ENCODE measurements at places on chromosomes 3 and 15.

DNA sequence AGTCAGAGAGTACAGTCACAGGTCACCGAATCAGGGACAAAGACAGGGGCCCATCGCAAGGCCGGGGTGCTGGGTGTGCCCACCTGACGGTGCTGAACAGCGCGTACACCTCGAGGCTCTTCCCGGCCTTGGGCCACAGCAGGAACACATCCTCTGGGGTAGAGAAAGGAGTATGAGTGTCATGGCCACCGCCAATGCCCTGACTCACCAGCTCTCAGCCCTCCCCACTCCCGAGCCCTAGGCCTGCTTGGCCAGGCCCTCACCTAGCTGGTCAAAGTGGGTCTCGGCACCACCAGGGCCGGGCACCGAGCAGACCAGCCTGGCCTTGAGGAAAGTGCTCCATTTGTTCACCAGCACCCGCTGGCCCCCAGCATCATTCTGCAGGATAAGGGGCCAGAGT is 4.2 kb downstream of the SEMA3G start:
- no peak for DNase-seq

GRCh38 chr3:142278451-142278850 is 53.1 kb upstream of the GK5 start:
- DNase-seq = no peak

- DNase-seq = no peak
Observed at GRCh38 chr3:132456136-132456535, 38.8 kb downstream of the DNAJC13 start.

- no peak for DNase-seq
Observed at GRCh38 chr3:139430493-139430892, 41.0 kb upstream of the COPB2 start.

GRCh38 chr15:73981761-73982221 is 10.3 kb downstream of the STOML1 start:
- DNase-seq = no peak

- no peak for DNase-seq
Observed at GRCh38 chr3:138933981-138934691, 12.8 kb downstream of the FOXL2 start.

DNA sequence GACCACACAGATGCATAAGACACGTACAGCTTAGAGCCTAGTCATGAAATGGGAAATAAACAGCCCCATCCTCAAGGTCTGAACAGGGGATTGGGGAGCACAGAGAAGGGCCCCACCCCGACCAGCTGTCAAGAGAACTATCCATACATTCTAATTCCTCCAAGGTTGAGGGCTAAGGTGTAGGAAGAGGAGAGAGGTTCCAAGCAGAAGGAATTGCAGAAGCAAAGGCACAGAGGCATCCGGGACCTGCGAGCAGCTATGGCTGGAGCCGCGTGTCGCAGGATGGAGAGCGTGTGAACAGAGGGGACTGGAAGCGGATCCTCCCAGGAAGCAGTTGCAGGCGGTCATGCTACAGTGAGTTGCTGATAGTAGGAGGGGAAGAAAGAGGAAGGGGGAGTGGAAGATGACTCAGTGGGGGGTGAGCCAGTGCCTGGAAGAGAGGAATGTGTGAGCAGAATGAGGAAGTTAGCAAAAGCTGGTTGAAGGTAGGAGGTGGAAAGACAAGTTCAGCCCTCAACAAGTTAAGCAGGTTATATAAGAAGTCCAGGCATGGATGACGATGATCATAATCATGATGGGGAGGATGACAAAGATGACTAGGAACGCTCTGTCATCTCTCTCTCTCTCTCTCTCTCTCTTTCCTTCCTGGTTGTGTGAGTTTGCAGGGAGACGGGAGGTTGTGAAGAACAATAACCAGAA is 89.7 kb downstream of the LIPC start:
- no peak for DNase-seq

Data from activated naive CD8-positive, alpha-beta T cell treated with anti-CD3 and anti-CD28 coated beads, Interleukin-2, amount 50 U/mL, for 24 hours (primary cell).